ENCODE measurements at places on chromosomes 2 and 18. TPM values are rescaled to one million over a fixed set of nuclear protein-coding genes. Genes with fewer than 3 reads are reported as not detected.

Gene POTEJ
- total RNA-seq = not detected

Gene ALKAL2
- 164 TPM for total RNA-seq

Gene EVA1A
- total RNA-seq = 27.3 TPM

Gene SERPINB3
- not detected for total RNA-seq

Gene CRYBA2
- total RNA-seq = not detected

Gene RAB17
- 0.68 TPM for total RNA-seq

Gene FBXO36
- 3.0 TPM for total RNA-seq

All from chondrocyte (in vitro differentiated cells).